ENCODE measurements at places on chromosomes 4 and X. TPM values are rescaled to one million over a fixed set of nuclear protein-coding genes. Genes with fewer than 3 reads are reported as not detected.

SORCS2 gene
- polyA plus RNA-seq = 21.0 TPM

GRCh38 chr4:165208221-165208652 lies 876 bp downstream of the KLHL2 start:
- no peak for DNase-seq

DNA sequence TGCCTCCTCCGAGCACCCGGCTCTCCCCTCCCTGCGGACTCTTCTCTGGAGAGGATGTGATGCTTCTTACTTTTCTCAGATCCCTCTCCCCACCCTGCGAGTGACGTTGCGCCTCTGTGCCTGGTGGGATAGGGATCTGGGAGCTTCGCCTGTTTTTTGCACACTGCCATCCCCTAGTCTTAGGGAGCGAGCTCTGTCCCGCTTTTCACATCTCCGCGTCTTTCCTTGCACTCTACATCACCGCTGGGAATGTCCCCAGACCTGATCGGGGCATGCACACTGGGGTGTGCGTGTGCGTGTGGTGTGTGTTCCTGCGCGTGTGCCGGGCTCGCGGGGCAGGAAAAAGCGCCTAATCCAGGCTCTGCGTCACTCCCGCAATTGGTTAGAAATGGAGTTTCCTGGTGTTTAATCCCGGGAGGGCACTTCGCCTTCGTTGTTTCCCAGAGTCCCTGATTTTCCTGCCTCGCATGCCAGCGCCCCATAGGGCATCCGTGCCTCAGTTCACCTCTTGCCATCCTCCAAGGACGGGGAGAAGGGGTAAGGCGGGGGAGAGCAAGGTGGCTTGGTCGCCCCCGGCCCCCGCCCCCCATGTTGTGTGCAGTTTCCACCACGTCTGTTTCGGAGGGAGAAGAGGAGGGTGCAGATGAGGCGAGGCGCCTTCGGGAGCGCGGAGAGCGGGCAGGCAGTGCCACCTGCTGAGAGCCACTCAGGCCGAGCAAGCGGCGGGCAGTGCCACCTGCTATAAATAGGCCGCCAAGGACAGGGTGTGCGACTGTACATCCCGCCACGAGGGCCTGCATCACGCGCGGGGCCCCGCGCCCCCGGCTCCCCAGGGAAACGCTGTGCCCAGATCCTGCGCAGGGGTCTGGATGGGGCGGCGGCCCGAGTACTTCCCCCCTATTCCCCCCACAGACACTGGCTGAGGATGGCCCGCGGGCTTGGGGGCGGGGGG lies 759 bp upstream of the TBC1D1 start:
- no peak for DNase-seq

GRCh38 chr4:39823191-39823590 lies 125.3 kb downstream of the UBE2K start:
- peak; percentile 44 for DNase-seq

RIPPLY1 gene
- polyA plus RNA-seq = 0.24 TPM

RBM46 gene
- not detected for polyA plus RNA-seq

HS3ST1 gene
- 0.08 TPM for polyA plus RNA-seq

- DNase-seq = no peak
Measured at GRCh38 chrX:74280759-74281158, 23.2 kb upstream of the ZCCHC13 start.

GRCh38 chr4:59979061-59979460 lies 1221.1 kb upstream of the ADGRL3 start:
- no peak for DNase-seq

APELA gene
- polyA plus RNA-seq = 0.40 TPM

CLIC2 gene
- 3.4 TPM for polyA plus RNA-seq

ZIC3 gene
- polyA plus RNA-seq = 1.4 TPM

GRCh38 chr4:8685831-8686230 lies 93.3 kb downstream of the CPZ start:
- DNase-seq = no peak

DNA sequence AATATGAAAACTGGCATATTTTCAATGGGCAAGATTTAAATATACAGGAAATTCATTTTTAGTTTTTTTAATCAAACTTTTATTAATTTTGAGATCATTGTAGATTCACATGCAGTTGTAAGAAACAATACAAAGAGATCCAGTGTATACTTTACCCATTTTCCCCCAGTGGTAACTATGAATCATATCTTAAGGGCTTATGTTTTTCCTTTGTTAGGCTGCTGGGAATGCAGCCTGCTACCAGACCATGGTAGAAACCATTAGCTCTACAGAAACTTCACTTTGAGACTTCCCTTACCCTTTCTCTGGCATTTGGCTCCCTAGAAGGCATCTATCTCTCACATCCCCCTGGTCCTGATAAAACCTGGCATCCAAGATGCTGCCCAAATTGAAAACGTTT lies 147.6 kb upstream of the EOLA2 start:
- DNase-seq = no peak

- DNase-seq = peak; percentile 59
Measured at GRCh38 chrX:132837126-132837525, 121.3 kb downstream of the HS6ST2 start.

- DNase-seq = no peak
Measured at GRCh38 chr4:81257816-81258215, 42.8 kb upstream of the PRKG2 start.

- no peak for DNase-seq
Measured at GRCh38 chrX:104450316-104450715, 115.7 kb upstream of the IL1RAPL2 start.

FAAH2 gene
- polyA plus RNA-seq = 0.40 TPM

- no peak for DNase-seq
Measured at GRCh38 chr4:26174027-26174426, 146.8 kb upstream of the RBPJ start.

SLC38A5 gene
- polyA plus RNA-seq = 7.3 TPM

DNA sequence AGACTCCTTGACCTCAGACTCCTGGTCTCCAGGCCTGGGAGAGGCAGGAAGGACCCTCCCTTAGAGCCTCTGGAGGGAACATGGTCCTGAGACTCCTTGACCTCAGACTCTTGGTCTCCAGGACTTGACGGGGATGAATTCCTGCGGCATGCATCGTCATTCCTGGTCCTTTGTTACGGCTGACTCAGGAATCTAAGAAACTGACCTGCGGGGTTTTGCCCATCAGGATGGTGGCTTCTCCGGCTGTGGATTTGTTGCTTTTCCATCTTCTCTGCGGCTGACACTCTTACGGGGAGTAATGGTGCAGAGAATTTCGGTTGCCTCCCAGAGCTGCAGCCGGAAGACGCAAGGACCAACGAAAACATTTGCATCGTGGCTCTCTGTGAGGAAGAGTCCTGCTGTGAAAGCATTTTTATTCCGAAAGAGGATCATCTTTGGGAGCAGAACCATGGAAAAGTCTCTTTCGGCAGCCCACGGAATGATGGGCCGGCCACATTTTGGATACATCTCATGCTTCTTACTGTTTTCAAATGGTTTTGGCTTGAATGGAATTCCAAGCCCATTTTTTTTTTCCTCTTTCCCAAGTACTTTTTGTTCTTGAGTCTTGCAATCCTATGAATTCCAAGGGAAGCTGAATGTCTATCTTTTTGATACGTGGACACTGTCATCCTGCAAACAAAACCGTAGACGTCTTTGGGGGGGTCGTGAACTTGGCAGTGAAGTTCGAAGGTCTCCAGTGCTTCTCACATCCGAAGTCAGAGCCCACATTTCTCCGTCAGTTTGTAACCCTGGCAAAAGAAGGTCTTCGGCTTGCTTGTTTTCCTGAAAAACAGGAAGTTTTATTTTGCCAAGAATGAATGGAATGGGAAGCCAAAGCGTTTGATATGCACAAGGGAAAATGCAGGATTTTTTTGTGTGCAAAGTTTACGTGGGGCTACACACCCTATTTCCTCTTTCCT lies 36.5 kb downstream of the SHOX start:
- DNase-seq = peak; percentile 90

DNA sequence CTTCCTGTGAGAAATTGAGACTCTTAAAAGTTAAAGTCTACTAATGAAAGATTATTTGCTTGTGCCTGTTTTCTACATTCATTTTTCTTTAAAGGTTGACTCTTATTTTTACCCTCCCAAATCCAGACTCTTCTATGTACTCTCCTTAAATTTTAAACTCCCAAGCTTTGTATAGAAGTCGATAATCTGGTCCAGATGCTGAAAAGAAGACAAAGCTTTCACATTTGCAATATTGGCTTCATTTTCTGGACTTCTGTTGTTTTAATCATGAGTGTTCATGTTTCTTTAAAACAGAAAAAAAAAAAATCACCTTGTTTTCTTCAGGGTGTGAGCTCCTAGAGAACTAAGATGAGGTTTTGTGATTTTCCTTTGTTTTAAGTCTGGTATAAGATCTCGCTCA lies 53.2 kb upstream of the TBC1D14 start:
- DNase-seq = no peak

GRCh38 chr4:88975958-88976774 lies 80.8 kb downstream of the FAM13A start:
- DNase-seq = no peak

KCTD8 gene
- 0.13 TPM for polyA plus RNA-seq

- no peak for DNase-seq
Measured at GRCh38 chr4:7766661-7767345, 172.9 kb downstream of the AFAP1 start.
